ENCODE measurements at places on chromosomes 11 and 22.
A peak's percentile ranks its signal among the peaks of the same experiment; 100 is the strongest.

GRCh38 chr11:17934194-17934593 lies 78.7 kb downstream of the SERGEF start:
- DNase-seq: no peak

GRCh38 chr11:36394056-36394455 lies 98.0 kb downstream of the PRR5L start:
- DNase-seq: no peak

- DNase-seq: no peak
These were observed 35.4 kb downstream of the CHRDL2 start for GRCh38 chr11:74695705-74696280.

- no peak for DNase-seq
These were observed 108.0 kb downstream of the LRRC32 start for GRCh38 chr11:76562541-76562940.

GRCh38 chr11:70788248-70789022 lies 390.1 kb downstream of the CTTN start:
- no peak for DNase-seq

GRCh38 chr11:2663506-2663905 lies 36.3 kb downstream of the KCNQ1OT1 start:
- DNase-seq: no peak

DNA sequence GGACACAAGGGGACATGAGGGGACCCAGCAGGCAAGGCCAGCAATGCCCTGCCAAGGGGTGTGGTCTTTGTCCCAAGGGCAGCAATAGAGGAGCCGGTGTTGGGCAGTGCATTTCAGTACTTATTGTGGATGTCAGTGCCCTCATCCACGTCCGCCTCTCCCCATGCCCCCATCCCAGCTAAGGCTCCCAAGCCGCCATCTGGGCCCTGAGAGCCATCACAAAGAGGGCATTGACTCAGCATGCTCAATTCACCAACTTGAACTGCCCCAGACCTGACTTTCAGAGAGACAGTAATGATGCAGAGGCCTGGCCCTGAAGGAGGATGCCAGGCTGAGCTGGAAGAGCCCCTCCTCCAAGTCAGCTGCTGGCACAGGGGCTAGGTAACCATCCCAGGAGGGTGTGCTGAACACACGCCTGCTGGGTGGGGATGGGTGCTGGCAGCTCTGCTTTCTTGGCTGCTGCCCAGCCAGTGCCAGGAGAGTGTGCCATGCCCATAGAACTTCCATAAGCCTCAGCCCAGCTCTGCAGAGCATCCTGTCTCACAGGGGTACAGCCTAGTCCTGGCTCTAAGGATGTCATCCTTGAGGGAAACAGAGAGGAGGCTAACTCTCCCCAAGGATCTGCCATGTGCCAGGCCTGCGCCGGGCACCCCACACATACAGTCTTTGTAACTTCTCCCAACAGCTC lies 46.5 kb downstream of the PDE2A start:
- no peak for DNase-seq

DNA sequence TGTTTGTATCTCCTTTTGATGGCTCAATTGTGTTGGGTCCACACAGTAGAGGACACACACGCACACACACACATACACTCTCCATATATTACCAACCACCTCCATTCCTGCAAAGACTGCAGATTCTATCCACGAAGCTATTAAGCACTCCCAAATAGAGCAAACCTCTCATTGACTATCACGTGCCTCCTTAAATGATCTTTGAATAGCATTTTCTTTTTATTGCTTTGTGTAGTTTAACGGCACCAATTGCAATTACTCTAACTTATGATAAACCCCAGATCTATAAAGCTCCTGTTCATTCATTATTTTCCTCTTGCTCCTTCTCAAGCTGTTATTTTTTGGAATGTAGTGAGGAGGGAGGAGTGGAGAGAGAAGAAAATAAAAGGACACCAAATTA lies 204.7 kb downstream of the ST3GAL4 start:
- DNase-seq: no peak

- no peak for DNase-seq
These were observed 113.8 kb upstream of the NARS2 start for GRCh38 chr11:78688460-78688859.

DNA sequence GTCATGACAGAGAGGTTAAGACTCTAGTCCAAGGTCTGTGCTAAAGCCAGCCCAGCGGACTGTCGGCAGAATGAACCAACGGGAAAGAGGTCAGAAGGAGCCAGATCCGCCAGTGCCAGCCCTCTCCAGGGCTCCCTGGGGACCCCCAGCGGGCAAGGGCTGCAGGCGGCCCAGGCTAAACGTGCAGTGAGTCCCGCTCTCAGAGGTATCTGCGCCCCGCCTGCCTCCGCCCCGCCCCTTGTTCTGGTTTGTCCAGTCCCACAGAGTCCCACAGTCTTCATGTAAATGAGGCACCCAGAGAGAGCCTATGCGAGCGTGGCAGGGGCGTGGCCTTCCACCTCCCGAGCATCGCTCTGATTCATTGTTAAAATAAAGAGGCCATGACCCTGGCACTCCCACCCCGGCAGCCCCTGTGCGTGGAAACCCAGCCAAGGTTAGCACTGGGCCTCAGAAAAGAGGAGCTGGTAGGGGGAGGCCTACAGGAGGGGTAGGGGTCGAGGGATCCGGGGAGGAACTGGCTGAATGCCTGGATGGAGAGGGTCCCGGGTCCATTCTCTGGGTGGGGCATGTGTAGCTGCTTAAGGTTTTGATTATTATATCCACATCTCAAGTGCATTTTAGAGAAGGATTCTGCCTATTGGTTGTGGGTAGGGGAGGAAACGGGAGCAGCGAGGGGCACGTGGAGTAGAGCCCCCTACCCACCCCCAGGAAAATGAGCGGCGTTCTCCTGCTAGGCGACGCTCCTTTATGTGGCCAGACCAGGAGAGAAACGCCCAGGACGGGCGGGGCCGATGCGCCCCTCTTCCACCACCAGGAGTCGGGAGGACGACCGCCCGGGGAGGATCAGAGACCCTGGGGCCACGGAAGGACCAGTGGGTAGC lies at the start of gene TRIOBP:
Gene TRIOBP (plus strand): TSS at position 392 of the 881 bp plus-strand sequence. CDS start 4,318 bp downstream, outside the sequence.
- DNase-seq: peak; percentile 97

GRCh38 chr11:126363706-126364248 lies 8.3 kb downstream of the ST3GAL4 start:
- DNase-seq: no peak

GRCh38 chr11:77071671-77072605 lies 5.2 kb downstream of the CAPN5 start:
- DNase-seq: no peak

GRCh38 chr22:38353701-38354100 lies 36.5 kb upstream of the CSNK1E start:
- DNase-seq: no peak

- peak; percentile 67 for DNase-seq
These were observed 9.3 kb upstream of the MIAT start for GRCh38 chr22:26648011-26648497.

- no peak for DNase-seq
These were observed 69.7 kb downstream of the SNX19 start for GRCh38 chr11:130846606-130847005.

GRCh38 chr11:36091256-36091811 lies 147.5 kb downstream of the LDLRAD3 start:
- DNase-seq: no peak

GRCh38 chr11:110098645-110099044 lies 5.5 kb downstream of the ZC3H12C start:
- peak; percentile 9 for DNase-seq

- peak; percentile 22 for DNase-seq
These were observed 197.0 kb downstream of the PGR start for GRCh38 chr11:100932474-100933100.

DNA sequence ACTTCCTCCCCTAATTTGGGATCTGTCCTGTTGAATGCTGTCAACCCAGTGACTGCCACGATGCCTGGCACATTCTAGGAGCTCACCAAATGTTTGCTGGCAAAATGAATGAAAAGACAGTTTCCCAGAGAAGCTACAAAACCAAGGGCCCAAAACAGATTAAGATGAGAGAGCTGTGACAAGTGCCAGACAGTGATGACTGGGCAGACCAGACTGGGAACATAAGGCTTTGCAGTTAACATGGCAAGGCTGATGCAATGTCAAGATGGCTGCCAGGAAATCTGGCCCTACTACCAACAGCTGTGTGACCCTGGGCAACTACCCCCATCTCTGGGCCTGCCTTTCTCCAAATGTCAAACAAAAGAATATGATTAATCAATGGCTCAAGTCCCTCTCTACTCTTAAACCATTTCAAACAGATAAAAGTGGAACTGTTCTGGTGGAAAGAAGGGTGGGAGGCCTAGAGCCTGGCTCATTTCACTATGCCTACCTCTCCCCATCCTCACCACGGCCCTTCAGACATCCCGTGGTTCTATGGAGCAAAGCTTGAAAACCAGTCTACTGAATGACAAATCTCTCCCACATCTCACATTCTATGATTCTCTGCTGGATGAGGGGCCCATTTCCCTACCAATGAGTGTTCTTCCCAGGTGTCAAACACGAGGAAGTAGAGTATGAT lies 12.8 kb downstream of the AP1B1 start:
- no peak for DNase-seq

DNA sequence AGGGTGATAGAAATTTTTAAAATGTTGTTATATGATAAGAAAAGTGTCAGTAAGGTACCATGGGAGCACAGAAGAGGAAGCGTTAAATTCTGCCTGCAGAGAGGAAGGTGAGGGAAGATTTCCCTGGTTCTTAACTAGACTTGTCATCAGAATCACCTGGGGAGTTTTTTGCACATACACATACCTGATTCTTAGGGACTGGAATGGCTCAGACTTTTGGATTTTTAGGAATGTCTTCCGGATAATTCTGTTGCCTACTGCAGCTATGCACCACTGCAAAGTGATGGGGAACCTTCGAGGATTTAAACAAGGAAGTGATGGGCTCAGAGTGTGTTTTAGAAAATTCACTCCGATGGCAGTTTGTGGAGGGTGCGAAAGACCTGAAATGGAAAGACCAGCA lies 21.9 kb downstream of the STX3 start:
- no peak for DNase-seq

GRCh38 chr11:122592641-122593040 lies 62.9 kb upstream of the UBASH3B start:
- DNase-seq: no peak

GRCh38 chr11:68040957-68041591 lies 2.2 kb downstream of the TCIRG1 start:
- DNase-seq: no peak

DNA sequence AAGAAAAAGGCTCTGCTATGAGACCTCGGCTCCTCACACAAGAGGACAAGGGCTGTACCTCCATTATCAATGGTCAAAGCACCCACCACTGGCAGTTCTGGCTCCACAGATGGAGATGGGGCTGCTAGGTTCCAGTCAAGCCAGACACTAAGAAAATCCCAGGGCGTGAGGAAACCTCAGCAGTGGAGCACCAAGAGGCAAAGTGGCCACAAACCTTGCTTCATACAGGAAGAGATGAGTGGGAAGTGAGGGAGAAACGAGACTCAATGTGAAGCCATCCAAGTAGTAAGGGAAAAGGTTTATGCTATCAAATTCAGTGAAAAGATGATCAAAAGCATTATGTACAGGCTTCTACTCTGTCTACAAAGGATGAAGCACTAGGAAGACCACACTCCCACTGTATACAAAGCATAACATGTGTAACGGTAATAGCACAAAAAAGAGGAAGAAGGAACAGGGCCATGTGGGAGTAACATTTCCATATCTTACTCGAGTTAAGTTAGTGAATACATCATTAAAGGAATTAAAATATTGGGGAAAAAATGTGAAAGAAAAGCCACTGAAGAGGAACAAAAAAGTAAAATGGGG lies 27.0 kb downstream of the POLDIP3 start:
- DNase-seq: no peak
